ENCODE measurements at places on chromosomes 7 and 10. TPM values are rescaled to one million over a fixed set of nuclear protein-coding genes. Genes with fewer than 3 reads are reported as not detected.
A peak's percentile ranks its signal among the peaks of the same experiment; 100 is the strongest.

Gene SPACDR
- total RNA-seq = 1.8 TPM

Gene SEMA3D
- total RNA-seq = 8.2 TPM

Gene GPR15LG
- total RNA-seq = not detected

Gene KCNIP2
- 63.9 TPM for total RNA-seq

Gene IGFBP3
- total RNA-seq = 377 TPM

Gene MRLN
- not detected for total RNA-seq

Gene SAP25
- total RNA-seq = 2.4 TPM

Gene LIPJ
- under 0.01 TPM for total RNA-seq

Gene NUB1
- total RNA-seq = 55.3 TPM

DNA sequence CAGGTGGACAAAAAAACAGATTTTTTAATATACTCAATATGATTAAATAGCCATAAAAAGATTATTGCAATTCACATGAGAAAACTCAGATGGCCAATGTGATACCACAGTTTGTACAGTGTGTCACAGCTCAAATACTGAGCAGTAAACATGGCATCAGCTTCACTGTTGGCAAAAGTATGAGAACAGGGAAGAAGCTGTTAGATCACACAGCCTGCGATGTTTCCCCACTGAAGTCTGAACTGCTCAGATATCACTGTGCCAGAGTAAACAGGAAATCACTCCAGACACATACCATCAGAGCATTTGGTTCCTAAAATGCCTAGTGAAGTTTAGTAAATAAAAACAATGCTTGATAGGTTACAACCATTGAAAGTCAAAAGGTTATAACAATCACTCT lies 347.8 kb downstream of the ETV1 start:
- DNase-seq = no peak

DNA sequence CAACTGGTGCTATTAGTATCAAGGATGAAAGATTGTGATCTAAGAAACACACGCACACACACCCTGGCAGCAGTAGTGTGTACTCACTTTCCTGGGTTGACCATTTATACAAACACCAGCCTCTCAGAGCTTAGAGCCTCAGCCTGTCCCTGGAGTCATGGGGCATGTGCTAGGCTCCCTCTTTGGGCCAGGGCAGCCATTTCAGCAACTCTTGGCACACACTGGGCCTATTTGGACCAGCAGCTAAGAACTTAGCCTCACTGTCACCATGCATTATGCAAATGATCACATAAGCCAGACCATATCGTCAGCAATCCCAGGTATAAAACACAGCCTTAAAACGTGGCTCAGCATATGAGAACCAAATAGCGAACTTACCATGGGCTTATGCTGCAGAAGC lies 51.3 kb downstream of the GLI3 start:
- DNase-seq = no peak

- DNase-seq = no peak
Observed at GRCh38 chr10:88165849-88166271, 302.4 kb downstream of the PTEN start.

DNA sequence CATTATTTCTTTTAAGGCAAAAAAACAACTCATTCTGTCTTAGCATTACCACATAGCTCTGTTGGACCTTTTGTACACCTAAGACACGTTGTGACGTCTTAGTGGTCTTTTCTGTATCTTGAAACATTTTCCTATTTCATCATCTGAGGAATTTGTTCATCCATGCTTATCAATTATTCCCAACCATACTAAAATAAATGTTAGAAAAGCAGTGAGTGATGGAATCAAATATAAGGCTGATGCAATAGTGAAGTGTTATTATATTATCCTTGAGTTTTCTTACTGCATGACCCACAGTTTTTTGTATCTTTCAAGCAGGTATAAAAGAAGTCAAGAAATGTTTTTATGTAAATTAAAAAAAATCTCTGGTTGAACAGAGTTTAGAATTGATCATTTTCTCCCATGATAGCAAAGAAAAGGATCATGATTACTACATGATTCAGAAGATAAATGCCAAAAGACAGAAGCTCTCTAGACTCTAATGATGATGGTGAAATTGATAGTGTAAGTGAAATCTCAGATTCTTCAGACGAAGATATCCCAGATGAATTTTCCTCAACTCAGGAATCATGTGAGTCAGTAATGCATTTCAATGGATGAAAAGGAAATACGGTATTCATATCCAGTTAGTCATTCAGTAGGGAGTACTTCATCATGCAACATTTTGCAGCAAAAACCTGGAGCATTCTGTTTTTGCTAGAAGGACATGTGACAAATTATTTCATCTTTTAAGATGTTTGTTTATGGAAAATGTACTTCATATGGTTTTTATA lies 51.4 kb downstream of the CELF2 start:
- DNase-seq = no peak

- no peak for DNase-seq
Observed at GRCh38 chr10:67087135-67087425, 161.2 kb downstream of the LRRTM3 start.

DNA sequence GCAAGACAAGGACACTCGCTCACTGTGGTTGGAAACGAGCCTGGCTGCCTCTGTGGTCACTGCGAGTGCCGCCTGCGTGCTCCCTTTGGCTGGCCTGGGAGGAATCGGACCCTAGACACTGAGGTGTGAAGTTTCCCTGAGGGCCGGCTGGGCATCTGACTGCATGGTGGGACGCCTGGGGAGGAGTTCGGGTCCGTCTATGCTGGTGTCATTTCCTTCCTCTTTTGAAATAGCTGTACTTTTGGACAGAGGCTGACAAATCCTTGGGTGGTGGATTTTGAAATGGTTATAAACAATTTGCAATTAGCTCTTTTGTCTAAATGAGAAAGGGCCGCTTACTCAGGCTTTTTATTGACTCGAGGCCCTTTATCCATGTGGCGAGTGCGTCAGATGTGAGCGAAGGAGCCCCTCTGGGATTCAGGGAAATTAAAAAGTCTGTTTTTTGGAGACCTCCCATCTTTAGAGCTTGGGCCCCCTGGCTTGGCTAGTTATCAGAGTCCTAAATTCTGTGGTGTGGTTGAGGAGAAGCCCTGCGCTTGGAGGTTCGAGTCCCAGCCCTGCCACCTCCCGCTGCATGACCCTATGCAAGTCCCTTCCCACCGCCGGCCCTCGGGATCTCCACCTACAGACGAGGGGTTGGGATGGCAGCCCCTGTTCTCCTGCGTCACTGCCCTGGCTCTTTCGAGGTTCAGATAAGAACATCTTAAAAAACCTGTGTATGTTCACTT lies 147.1 kb downstream of the RGS10 start:
- peak; percentile 51 for DNase-seq

DNA sequence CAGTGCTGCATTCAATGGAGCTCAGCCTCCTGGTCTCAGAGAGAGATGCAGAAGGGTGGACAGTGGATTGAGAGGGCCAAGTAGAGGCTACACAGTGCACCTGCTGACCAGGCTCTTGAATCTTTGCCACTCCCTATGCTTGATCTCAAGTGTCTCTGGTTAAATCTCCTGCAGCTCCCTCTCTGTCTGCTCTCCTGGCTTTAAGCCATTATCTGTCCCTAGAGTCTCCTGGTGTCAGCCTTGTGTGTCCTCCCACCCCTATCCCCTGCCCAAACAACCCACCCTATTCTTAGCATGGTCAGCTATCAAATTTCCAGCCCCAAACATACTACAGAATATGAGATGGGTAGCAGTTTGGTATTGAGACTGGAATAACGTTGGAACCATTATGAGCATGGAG lies 479.3 kb upstream of the CELF2 start:
- no peak for DNase-seq

DNA sequence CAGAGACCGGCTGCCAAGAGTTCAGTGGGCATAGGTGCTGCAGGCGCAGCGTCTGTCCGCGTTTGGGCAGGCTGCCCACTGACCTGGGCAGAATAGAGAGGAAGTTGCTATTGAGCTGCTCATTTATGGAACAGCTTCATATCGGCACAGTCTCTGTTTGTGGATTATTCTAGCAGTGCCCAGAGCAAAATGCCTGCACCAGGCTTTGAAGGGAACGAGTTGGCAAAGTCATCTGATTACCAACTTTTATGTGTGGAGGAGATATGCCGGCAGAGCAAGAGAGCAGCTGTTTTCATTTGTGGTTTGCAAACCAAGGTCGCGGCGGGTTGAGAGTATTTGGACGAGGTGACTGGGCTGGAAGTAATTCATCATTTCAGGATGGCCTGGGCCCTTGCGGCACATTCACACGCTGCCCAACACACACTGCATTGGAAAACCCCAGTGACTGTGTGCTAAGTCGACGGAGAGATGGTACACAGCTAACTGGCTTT lies 228.5 kb downstream of the TCERG1L start:
- no peak for DNase-seq

DNA sequence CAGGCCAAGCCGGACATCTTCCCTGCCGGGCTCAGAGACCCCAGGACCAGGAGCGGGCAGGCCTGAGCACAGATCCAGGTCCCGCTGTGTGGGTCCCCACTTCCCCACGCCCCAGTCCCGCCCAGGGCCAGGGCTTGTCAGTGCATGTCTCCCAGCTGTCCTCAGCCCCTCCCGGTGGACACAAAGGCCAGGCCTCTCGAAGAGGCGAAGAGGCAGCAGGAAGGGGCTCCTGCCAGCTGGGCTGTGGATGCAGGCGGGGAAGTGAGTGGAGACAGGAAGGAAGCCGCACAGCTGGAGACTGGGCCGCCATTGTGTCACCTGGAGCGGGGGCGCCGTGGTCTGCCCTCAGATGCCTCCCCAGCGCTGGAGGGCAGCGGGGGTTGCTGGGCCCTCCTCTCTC lies 4.8 kb downstream of the GRIFIN start:
- DNase-seq = no peak

- DNase-seq = no peak
Observed at GRCh38 chr10:106401161-106401560, 763.3 kb downstream of the SORCS1 start.

DNA sequence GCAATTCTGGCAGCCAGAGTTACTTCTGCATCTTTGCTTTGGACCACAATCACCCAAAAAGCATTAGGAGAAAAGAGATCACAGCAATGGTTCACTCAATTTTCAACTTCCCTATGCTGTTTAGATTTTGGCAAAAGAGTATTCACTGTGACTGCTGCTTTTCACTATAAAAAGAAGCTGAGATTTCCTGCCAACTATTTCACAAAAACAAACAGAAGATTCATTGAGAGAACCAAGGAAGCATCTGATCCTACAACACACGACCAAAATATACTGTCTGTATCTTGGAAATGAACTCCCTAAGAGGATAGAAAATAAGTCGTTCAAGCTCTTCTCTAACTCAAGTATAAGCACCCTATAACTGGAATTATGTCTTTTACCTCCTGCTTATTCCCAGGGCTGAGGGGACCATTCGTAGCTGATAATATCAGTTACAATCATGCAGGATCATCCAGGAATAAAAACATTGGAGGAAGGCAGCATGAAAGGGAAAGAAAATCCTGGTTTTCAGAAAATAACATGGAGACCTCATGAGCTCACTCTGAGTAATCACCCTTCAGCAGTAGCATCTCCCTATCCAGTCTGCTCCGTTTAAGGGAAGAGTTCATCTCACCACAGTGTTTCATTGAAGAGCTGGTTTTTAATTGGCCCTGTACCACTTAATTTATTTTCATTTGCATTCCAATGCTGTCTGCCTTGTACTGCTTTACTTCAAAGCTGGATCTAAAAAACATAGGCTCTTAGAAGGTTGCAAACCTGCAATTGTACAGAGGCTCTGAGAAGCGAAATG lies 256.2 kb downstream of the PAXIP1 start:
- no peak for DNase-seq

GRCh38 chr10:13195016-13195415 lies 33.7 kb downstream of the MCM10 start:
- no peak for DNase-seq

DNA sequence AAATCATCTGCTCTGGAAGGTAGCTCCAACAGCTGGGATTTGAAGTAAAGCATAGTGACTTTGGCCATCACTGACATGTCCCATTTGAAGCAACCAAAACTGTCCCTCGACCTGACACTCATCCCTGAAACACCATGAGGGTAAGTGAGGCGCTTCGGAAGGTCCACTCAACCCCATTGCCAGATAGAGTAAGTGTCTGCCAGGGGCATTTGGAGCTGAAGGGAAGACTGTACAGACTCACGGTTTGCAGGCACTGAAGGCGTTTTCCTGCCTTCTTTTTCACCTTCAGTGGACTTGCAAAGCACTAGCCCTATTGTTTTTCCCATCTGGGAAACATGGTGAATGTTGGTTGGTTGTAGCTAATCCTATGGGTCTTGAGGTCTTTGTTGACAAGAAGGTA lies 57.6 kb downstream of the IKZF1 start:
- no peak for DNase-seq

- no peak for DNase-seq
Observed at GRCh38 chr10:6052247-6053221, 9.6 kb downstream of the IL2RA start.

DNA sequence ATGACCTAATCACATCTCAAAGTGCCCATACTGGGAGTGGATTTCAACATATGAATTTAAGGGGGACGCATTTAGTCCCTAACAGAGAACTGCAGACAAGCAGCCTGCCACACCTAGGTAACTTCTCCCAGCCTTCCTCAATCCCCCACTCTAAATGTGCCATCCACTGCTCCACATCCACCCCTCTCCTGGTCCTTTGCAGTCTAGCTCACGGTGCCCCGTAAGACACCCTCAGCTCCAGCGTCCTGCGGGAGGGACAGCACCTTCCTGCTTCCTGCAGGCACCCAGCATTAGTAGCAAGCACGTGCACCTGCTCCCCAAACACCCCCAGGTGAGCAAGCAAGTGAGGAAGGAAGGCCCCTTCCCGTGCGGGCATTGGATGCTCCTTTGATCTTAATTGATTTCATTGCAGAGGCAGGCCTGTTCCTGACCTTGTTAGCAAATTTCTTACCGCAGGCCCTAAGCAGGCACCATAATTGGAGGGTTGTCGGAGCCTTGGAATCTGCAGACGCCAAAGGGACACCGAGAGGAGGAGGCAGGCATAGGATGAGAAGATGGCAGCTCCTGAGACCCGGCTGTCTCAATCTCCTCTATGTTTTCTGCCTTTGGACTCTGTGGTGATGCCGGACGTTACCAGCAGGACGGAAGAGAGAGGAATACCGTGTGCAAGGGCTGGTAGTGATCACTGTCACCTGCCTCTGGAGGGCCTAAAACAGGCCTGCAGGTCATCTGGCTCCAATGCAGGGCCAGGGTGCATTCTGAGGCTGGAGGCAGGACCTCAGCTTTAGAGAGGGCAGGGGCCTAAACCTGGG lies 75.8 kb upstream of the CHST15 start:
- no peak for DNase-seq

DNA sequence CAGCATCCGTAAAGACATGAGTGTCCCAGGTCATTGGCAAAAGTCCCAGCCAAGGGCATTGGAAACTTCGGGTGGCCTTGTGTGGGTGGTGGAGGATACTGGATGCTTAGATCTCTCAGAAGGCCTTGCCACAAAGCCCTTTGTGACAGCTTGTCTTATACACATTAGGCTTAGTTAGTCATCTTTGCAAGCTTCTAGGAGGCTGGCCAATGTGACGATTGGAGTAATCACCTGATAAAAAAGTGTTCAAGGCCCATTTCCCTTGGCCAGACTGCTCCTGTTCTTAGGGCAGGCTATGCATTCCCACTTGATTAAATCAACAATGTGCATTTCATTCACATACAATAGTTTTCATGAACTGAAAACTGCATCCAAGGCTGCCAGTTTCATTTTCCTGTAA lies 26.9 kb downstream of the NPS start:
- no peak for DNase-seq

Measured in tibial nerve (tissue), 4 donors.